ENCODE measurements at places on chromosomes 4 and X.

- no peak for DNase-seq
Observed at GRCh38 chr4:25875281-25875745, 12.5 kb upstream of the SEL1L3 start.

DNA sequence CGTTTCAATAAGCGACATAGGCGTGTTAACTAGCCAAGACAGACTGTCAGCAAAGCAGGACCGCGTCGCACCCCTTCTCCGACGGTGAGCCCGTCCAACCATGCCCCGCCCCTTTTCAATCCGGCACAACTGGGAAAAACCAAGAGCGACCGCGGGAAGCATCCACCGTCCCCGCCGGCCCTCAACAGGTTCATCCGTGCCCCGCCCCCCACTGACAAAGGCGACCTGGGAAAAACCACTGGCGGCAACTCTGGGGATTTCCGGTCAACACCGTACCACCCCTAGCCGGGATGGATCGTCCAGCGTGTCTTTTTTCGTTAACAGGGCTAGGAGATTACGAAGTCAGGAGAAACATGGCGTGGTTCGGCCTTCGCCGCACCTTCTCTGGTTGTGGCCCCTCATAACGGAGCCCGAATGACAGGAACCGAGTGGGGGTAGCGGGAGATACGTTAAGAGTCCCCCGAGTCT is 377 bp downstream of the TIMM17B start:
- DNase-seq = no peak

DNA sequence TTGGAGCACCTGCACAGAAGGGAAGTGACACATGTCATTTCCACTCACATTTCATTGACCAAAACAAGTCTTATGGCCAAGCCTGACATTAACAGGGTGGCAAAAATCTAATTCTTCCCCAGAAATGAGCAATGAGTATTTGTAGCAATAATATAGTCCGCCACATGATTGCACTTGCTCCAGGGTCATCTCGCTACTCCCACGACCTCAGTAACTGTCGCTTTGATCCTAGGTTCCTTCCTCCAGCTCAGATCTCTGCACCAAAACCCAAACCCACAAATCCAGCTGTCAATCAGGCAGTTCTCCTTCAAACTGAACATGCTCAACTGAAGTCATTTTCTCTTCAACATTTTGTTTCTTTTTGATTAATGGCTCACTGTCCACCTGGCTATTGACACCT is 25.2 kb upstream of the PTTG2 start:
- no peak for DNase-seq

- DNase-seq = no peak
Observed at GRCh38 chr4:122889726-122890125, 32.7 kb downstream of the NUDT6 start.

- no peak for DNase-seq
Observed at GRCh38 chr4:12360391-12360790, 931.7 kb upstream of the HS3ST1 start.

DNA sequence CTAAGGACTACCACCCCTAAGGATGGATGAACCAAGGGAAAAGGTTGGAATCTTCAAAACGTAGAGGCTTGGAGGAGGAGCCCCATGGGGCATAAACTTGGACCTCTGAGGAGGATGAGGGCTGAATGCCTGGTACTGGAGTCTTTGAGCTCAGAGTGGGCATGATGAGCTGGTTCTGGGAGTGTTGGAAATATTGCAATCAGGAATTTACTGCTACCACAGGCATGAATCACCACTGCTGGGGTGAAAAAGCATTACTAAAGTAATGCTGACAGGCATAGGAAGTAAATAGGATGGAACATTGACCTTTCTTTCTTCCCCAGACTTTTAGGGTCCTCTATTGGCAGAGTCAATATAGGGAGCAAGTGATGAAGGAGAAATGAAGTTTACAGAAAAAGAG is 105.8 kb upstream of the RPS6KA3 start:
- DNase-seq = no peak

GRCh38 chrX:18016941-18017340 is 155.8 kb upstream of the RAI2 start:
- DNase-seq = no peak

DNA sequence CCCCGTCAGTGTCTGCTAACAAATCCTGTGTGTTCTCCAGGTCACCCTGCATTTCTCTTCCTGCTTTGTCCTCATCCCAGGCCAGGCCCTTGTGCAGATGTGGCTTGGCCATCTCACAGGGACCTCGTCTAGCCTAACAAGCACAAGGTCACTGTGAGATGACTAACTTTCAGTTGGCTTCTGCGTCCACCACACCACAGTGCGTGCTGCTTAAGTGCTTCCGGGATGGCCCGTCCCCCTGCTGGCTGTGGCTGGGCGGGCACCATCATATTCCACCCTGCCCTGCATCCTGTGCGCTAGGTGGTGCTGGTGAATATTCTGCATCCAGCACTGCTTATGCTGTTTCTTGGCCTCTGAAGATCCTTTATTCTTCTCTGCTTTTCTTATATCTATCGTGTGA is 33.8 kb downstream of the RBBP7 start:
- no peak for DNase-seq

DNA sequence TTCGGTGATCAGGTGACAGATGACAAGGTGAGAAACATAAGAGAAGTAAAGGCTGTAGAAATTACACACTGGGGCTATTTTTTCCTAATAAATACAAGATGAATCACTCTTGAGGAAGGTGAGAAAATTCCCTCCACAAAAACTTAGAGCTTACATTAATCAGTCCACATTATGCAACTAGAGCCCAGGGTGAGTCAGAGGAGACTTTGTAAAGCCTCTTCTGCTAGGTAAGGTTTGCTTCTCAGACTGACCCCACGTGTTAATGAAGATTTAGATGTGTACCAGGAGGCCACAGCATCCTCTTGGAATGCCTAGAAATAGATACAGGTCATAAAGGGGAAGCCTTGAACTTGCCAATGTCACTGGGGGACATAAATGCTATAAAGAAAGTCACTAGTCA is 396.0 kb upstream of the SMIM31 start:
- no peak for DNase-seq

DNA sequence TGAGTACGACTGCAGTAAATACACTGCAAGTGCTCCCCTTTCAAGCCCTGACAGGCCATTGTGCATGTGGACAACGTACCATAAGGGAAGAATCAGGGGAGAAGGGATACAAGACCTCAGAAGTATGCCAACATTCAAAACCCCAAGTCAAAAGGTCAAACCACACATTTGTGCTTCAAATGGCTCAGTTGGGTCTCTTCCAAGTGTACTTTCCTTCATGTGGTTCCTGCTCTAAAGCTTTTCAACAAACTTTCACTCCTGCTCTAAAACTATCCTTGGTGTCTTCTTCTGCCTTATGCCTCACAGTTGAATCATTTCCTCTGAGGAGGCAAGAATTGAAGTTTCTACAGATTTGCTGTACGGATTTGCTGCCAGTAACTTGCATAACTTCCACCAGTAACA is 305.7 kb upstream of the SLIT2 start:
- peak; percentile 96 for DNase-seq

GRCh38 chr4:153652051-153652784 is 31.9 kb upstream of the TLR2 start:
- no peak for DNase-seq

DNA sequence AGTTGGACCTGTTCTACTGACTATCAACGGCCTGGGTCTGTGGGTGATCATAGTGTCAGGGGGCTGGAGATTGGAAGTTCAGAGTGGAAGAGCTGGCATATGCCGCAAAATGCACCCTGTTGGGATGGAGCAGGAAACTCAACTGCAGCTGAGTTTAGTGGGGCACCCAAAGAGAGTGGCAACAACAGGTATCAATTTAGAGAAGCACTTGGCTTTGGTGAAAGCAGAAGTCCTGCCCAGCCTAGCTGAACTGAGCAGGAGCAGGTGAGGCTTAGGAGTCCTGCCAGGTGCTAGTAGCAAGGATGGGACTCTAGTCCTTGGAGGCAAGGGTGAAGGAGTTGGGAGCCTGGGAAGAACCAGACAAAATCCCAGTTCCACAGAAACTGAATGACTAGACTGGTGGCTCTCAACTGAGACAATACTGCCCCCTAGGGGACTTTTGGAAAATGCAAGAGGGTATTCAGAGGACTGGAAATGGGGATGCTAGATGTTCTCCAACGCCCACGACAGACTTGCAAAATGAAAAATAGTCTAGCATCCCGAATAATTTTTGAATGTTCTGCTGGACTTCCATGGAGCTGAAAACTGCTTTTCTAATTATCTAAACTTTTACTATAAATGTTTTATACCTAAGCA is 49.4 kb downstream of the RTL9 start:
- DNase-seq = no peak

DNA sequence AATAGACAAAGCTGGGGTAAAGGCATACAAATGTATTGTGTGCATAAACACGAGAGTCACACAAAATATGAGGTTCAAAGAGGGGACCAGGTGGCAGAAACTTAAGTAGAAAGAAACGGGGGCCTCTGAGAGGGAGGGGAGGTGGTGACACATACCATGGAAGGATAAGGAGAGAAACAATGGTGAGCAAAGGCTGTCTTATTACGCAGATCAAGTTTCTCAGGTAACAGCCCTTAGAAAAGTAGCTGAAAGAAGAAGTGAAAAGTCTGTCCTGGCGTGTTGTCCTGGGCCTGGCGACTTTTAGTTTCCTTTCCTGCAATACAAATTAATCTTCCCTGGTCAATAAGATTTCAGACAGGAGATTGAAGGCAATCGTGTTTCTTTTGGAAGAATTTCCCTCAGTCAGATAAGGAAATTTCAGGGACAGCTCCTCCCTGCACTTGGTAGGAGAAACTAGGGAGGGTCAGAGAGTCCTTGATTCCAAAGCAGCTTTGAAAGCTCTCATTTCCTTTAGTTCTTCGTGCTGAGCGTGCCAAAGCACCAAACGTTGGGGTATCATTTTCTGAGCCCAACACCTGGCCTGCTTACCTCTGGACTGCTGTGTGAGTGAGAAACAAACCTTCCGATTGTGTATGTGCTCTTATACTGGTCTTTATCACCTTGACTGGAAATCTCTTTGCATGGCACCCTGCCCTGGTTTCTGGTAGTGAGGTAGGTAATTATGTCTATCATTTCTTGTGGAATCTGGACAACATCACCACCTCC is 676.7 kb upstream of the LCORL start:
- no peak for DNase-seq

Measured in HS-27A (cell line).